Endothelial cell of umbilical vein (primary cell): ENCODE measurements at places on chromosomes 2 and 18. TPM values are rescaled to one million over a fixed set of nuclear protein-coding genes. Genes with fewer than 3 reads are reported as not detected.

GRCh38 chr2:113113807-113114206, 13.6 kb upstream of the IL1RN start:
- no peaks in the 10 kb centered on the region for H3K36me3 ChIP-seq
- no peak overlapping the region for H3K27ac ChIP-seq
- no peaks in the 10 kb centered on the region for H3K4me1 ChIP-seq
- no peak overlapping the region for H3K4me3 ChIP-seq
- H3K27me3 ChIP-seq = no peaks in the 10 kb centered on the region
- DNase-seq = no peak

DNA sequence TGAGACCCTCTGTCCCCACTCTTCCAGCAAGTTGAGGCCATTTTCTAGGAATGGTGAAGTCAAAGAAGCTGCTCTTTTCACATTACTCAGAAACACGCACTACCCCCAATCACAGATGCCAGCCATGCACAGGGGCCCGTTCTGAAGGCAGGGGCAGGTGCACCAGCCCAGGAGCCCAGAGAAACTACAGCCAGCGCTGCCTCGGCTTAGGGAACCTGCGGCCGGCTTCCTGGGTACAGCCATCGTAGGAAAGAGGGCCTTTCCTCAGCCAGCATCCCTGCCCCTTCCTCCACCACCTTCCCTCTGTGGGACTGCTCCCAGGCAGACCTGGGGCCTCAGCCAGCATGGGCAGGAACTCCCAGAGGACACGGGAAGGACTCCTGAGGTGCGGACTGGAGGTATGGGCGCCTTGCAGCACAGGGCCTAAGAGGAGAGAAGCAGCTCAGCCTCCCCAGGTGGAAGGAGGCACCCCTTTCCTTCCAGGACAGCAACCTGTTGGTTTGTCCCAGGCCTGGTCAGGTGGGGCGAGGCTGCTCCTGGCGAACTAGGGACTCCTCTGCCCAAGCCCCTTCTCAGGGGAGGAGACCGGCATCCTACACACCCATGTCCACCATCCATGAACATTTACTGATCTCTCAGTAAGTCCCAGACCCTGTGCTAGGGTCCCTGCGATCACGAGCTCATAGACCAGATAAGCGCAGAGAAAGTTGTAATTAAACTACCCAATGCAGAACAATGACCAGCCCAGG, 99.0 kb upstream of the ID2 start:
- no peaks in the 10 kb centered on the region for H3K4me1 ChIP-seq
- H3K4me3 ChIP-seq = no peak overlapping the region
- H3K27ac ChIP-seq = no peak overlapping the region
- no peaks in the 10 kb centered on the region for H3K36me3 ChIP-seq
- no peaks in the 10 kb centered on the region for H3K27me3 ChIP-seq

DNA sequence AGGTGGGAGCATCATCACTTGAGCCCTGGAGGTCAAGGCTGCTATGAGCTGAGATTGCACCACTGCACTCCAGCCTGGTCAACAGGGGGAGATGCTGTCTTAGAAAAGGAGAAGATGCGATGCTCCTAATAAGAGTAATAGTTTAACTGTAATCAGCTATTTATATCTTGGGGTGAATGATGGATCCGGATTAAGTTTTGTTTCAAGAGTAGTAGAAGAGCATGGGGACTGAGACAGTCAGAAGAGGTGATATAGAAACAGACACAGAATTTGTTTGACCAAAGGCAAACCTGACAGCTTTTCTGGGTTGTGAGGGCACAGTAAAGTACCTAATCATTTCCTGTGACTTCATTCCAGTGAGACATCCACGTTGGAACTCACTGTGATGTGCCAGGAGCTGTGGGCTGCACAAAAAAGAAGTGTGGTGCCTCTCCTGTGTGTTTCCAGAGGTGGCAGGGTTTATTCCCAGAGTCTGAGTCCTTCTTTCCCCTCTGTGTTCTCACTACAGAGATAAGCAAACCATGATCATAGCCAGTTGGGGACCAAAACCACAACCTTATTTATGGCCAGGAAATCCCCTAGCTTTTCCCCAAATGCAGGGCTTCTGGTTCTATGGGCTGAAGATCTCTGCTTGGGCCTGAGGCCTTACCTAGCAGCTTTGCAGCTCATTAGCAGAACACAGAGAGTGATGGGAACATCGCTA, 113.7 kb downstream of the XRCC5 start:
- H3K27me3 ChIP-seq = no peaks in the 10 kb centered on the region
- DNase-seq = peak; percentile 32

- no peak for DNase-seq
- H3K4me1 ChIP-seq = peaks cover 13% of the 10 kb centered on the region
Observed at GRCh38 chr2:145000376-145000775, 480.5 kb upstream of the ZEB2 start.

DNA sequence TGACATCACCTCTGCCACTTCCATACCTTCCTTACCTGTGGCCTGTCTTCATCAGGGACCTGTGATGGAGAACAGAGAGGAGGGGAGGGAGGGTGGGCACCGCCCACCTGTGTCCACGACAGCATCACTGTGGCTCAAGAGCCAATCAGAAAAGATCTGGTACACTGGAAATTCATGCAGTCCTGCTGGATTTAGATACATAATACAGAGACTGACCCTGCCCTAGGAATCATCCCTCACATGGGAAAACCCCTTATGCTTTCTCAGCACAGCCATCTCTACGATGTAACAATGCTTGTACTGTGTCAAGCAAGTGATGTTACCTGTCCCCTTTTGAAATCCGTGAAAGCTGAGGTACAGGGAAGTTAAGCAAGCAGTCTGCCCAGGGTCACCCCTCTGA, 145.6 kb upstream of the EPAS1 start:
- H3K27me3 ChIP-seq = no peaks in the 10 kb centered on the region
- H3K27ac ChIP-seq = no peak overlapping the region
- peaks cover 3% of the 10 kb centered on the region for H3K36me3 ChIP-seq
- H3K4me3 ChIP-seq = no peak overlapping the region

DNA sequence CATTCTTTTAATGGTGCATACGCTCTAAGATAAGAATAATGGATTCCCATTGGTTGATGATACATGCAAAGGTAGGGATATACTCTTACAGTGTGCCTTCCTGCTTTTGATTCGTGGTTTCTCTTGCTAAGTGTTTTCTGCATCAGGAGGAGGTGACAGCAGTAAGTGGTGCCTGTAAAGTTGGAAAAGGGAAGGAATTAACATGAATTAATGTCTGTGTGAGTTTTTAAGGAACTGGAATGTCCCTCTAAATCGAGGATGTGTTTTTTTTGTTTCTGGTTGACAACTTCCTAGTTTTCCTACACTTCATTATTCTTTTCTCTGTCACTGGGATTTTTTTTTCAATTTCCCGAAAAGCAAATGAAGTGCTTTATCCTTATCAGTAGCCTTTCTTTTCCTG, 54.4 kb downstream of the CRIM1 start:
- H3K4me3 ChIP-seq = no peak overlapping the region
- no peaks in the 10 kb centered on the region for H3K36me3 ChIP-seq
- peaks cover 100% of the 10 kb centered on the region for H3K4me1 ChIP-seq
- H3K27me3 ChIP-seq = no peaks in the 10 kb centered on the region
- H3K27ac ChIP-seq = peak overlapping the region; percentile 92
- peak; percentile 82 for DNase-seq

GRCh38 chr2:167602122-167602521, 645.3 kb downstream of the STK39 start:
- no peak overlapping the region for H3K4me3 ChIP-seq
- H3K27me3 ChIP-seq = no peaks in the 10 kb centered on the region
- no peaks in the 10 kb centered on the region for H3K36me3 ChIP-seq
- no peaks in the 10 kb centered on the region for H3K4me1 ChIP-seq

DNA sequence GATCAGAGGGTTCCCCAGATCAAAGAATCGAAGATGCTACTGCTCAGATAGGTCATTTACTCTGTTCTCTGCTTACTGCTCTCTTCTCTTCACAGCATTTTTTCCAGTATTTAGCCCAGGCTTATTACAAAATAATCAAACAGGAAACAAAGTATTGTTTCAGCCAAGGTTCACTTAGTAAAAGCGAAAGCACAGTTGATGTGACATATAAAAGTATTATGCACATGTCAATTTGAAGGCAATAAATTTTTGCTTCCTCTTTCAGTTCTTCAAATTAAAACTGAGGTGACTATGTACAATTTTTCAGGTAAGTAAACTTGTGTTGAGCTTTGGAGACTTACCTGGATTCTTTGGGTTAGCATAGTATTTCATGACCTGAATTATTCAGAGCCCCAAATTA, 262.8 kb upstream of the CHST9 start:
- no peaks in the 10 kb centered on the region for H3K36me3 ChIP-seq
- no peaks in the 10 kb centered on the region for H3K27me3 ChIP-seq
- H3K4me3 ChIP-seq = no peak overlapping the region
- no peaks in the 10 kb centered on the region for H3K4me1 ChIP-seq
- no peak for DNase-seq

- H3K36me3 ChIP-seq = no peaks in the 10 kb centered on the region
- no peak for DNase-seq
- H3K4me3 ChIP-seq = no peak overlapping the region
- H3K4me1 ChIP-seq = no peaks in the 10 kb centered on the region
Observed at GRCh38 chr2:179917272-179917671, 55.9 kb upstream of the ZNF385B start.

DNA sequence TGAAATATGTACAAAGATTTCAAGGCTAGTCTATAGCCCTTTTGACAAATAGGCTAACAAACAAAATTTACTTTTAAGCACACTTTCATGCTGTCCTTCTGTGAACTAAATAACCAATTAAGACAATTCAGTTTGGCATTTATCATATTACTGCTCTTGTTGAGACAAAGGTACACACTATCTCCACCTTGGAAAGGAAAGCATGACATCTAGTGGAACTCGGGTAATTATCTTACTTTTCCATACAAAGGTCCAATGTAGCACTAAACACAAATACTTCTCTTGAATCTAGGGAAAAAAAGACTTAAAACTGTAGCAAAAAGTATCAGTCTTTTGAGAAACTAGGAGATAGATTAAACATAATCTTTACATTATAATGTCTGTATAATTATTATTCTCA, 125.0 kb upstream of the CD226 start:
- no peaks in the 10 kb centered on the region for H3K36me3 ChIP-seq
- H3K27me3 ChIP-seq = no peaks in the 10 kb centered on the region
- no peak overlapping the region for H3K4me3 ChIP-seq
- peak; percentile 60 for DNase-seq
- no peak overlapping the region for H3K27ac ChIP-seq

- peaks cover 4% of the 10 kb centered on the region for H3K27me3 ChIP-seq
- no peak overlapping the region for H3K27ac ChIP-seq
- no peaks in the 10 kb centered on the region for H3K36me3 ChIP-seq
- DNase-seq = peak; percentile 40
- H3K4me1 ChIP-seq = peaks cover 8% of the 10 kb centered on the region
- H3K4me3 ChIP-seq = no peak overlapping the region
Observed at GRCh38 chr2:42102024-42102590, 54.3 kb downstream of the PKDCC start.

DNA sequence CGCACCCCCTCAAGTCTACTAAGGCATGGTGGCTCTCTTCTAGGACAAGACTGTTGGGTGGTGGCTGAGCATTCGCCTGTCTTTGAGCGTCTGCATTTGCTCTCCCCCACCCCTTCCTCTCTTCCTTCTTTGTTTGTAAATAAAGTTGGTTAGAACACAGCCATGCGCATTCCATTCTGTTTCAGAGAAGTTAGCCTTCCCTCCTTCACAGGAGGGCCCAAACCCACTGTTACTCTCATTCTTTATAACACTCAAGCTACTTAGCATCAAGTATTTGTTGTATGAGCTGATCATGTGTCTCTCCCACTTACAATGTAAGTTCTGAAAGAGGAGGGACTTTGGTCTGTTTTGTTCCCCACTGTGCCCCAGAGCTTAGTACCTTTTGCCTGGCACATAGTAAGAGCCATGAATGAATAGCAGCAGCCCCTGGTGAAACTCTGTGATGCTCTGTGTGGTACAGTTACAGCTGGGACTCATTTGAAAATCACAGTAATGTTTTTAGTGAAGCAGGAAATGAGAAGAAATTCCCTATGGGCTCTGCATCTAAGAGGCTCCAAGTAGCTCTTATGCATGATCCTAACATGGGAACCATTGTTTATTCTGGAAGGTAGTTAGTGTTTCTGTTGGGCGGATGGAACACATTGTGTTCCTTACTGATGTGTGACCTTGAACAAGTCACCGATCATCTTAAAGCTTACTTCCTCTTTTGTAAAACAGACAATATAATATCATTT, 7.7 kb downstream of the MGAT5 start:
- peaks cover 25% of the 10 kb centered on the region for H3K4me1 ChIP-seq
- H3K4me3 ChIP-seq = no peak overlapping the region
- peak; percentile 72 for DNase-seq
- no peaks in the 10 kb centered on the region for H3K36me3 ChIP-seq

LRRTM4 gene
- total RNA-seq = not detected in 2 replicates

IL18R1 gene
- 3.6 and 4.0 TPM in 2 replicates for total RNA-seq

SCYGR6 gene
- total RNA-seq = not detected in 2 replicates

SCTR gene
- total RNA-seq = not detected in 2 replicates

YIPF4 gene
- 40.1 and 45.0 TPM in 2 replicates for total RNA-seq

PCARE gene
- not detected in 2 replicates for total RNA-seq
